ENCODE measurements at places on chromosomes 12 and 14.

DNA sequence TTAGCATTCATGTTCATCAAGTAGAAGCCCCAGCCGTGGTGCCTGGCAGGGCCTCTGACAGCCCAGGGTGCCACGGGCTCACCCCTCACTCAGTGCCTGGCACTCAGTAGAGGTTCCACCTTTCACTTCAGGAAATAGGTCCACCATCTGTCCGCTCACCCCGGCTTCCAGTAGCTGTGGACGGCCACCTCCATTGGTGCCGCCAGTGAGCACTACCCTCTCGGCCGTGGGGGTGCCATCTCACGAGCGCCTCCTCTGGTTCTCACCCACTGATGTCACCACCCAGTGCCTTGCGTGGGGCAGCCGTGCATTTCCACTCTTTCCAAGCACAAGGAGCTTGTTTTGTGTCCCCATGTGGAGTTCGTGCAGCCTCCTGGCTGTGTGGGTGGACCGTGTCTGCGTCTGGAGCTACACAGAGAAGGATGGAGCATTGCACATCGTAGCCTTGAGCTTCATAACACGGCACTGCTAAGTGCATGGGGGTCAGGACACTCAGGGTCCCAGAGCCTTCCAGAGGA is 41.0 kb upstream of the MMP17 start:
- no peak for DNase-seq

DNA sequence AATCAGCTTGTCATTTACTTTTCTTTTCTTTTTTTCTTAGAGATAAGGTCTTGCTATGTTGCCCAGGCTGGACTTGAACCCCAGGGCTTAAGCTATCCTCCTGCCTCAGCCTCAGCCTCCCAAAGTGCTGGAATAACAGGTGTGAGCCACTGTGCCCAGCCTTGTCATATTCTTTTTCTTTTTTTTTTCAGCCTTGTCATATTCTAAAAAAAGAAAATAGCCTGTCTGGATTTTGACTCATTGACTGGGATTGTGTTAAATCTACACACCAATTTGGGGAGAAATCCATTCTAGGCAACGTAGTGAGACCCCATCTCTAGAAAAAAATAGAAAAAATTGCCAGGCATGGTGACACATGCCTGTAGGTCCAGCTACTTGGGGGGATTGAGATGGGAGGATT is 24.1 kb downstream of the ATP5MC2 start:
- DNase-seq = no peak

GRCh38 chr14:72833174-72833573 is 60.7 kb downstream of the DPF3 start:
- no peak for DNase-seq

GRCh38 chr12:13918897-13919296 is 62.5 kb downstream of the GRIN2B start:
- no peak for DNase-seq

DNA sequence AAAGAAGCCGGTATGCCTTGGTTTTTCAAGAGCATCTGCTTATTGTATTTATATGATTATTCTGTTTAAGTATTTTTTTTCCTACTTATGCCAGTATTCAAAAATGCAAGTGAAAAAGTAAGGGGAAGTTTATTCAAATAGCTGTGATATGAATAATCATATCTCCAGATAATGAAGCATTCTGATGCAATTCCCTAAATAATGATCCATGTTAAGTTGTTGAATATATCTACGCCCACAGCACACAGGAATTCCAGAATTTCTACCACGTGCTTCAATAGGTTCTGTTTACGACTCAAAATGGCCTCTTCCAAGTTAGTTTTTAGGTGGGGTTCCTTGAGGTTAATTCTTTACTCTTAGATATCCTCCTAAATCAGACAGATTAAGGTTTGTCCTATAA is 208.3 kb downstream of the NAV3 start:
- no peak for DNase-seq

- DNase-seq = no peak
These were observed 436 bp downstream of the ASB2 start for GRCh38 chr14:93975791-93976476.

- DNase-seq = peak; percentile 87
These were observed 117.1 kb downstream of the SLC25A47 start for GRCh38 chr14:100440207-100440631.

DNA sequence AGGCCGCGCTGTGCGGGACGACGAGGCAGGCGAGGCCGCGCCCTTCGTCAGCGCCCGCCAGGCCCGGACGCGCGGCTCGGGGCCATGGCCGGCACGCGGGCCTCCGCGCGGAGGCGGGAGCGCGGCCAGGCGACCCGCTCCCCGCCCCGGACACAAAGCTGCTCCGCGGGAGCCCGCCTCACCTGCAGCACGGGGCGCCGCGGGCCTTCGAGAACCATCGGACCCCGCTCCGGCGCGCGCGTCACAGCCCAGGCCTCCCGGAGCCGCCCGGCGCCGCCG is 342 bp downstream of the DICER1 start:
- no peak for DNase-seq

DNA sequence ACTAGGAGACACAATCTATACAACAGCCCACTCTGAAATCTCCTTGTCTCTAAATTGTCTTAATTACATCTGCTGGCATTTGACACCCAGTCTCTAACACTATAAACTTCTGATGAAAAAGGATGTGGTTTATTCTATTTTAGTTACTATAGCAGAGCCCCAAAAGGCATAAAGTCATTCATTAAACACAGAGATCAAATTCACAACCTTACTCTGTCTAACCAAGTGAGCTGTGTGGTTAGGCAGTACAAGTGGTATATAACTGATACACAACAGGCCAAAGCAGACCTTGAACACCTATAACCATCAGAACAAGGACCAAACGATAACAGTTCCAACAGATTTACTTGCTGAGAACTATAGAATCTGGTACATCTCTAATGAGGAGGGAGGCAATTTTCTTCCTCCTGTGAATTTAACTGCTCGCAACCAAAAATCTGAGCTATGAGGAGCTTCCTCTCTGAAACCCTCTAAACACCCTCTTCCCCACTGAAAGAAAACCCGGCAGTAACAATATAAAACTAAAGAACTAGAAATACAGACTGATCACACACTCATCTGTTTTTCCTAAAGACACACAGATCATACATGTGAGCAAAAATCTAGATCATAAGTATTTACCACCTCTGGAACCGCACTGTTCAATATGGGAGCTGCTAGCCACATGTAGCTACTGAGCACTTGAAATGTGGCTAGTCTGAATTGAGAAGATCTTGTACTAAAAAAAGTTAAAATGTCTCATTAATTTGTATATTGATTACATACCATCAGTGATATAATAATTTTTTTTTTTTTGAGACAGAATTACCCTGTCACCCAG is 17.7 kb downstream of the SPPL3 start:
- DNase-seq = no peak

- peak; percentile 70 for DNase-seq
These were observed 193.7 kb upstream of the DIO3 start for GRCh38 chr14:101367421-101368261.

GRCh38 chr14:31070431-31070830 is 44.3 kb upstream of the STRN3 start:
- no peak for DNase-seq

- DNase-seq = no peak
These were observed 424.0 kb upstream of the GARIN6 start for GRCh38 chr12:99223579-99223978.

- no peak for DNase-seq
These were observed 65.9 kb upstream of the CCDC198 start for GRCh38 chr14:57559576-57559975.

GRCh38 chr14:68528040-68528687 is 264.7 kb downstream of the ZFP36L1 start:
- DNase-seq = no peak

DNA sequence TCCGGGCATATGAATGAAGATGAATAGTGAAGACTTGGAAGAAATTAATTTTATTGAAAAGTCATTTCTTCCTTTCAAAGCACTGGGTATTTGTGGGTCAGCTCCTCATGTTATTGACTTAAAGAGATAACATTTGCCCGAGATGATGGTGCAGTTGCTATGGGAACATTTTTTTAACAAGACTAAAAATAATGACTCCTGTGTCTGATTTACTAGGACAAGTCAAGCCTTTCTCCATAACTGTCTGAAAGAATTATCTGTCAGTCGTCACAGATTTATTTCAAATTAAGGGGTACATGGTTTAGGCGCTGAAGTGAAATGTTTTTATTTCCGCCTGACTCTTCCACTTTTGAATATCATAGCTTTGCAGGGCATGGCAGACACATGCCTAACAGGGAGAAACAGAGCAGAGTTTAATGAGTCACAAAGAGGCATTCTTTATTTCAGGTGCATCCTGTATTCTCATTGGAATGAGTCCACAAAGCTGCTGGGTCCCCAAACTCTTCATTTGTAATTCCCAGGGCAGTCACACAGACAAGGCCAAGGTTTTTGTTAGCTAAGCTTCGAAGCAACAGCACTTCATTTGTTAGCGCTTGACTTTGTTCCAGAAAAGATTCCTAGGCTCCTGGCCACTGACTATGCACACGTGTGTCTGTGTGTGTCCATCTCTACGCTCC is 4.3 kb upstream of the GPHB5 start:
- no peak for DNase-seq

- DNase-seq = no peak
These were observed 32.6 kb downstream of the CPSF2 start for GRCh38 chr14:92154283-92154942.

DNA sequence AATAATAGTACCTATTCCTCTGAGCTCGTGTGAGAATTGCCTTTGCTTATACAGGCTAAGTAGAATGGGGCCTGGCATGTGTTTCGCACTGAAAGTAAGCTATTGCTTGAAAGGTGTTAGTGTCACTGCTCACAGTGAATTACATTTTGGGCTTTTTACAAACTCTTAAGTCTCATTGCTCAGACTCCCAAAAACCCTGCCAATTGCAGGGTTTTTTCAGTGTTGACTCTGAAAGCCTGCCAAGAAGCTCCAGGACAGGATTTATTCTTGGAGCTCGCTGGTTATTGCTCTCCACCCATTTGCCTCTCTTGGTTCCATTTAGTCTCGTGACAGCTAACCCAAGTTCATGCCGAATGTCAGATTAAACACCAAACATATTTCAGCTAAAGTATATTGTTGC is 39.8 kb downstream of the NOPCHAP1 start:
- DNase-seq = no peak

DNA sequence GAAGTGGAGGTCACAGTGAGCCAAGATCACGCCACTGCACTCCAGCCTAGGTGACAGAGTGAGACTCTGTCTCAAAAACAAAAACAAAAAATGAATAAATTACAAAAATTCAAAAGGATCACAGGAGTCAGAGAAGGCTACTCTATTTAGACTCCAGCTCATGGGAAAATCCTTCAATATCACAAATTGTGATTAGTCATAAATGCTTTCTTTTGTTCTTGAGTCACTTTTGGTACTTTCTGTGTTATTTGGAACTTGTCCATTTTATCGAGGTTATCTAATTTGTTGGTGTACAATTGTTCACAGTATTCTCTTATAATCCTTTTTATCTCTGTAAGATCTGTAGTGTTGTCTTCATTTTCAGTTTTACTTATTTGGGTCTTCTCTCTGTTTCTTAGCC is 18.9 kb downstream of the ALDH2 start:
- no peak for DNase-seq

DNA sequence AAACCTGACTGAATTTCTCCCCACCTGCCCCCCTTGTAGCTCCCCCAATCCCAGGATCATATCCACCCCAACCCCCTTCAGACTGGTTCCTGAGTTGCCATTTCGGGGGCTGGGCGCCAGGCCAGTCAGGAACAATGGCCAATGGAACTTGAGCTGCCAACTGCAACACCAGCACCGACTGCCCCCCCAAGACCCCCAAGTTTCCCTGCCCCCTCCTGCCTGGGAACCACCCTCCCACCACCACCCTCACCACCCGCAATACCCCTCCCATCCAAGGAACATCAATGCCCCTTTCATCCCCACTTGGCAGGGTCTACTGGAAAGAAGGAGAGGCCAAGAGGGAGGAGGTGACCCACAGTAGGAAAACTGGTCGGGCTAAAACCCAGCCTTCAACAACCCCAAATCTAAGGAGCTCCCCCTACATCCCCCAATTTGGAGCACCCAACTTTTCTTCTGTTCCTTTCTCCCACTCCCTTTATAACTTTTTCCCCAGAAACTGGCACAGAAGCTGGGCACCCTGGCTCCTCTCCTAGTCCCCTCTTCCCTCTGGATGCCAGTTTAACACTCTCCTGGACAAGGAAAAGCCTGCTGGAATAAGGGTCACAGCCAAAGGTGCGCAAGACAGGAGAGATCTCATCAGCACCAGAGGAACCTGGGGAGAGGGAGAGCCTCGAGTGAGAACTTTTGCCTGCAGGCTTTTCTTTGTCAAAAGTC is 1.6 kb upstream of the NDRG2 start:
- DNase-seq = no peak

- DNase-seq = no peak
These were observed 63.3 kb upstream of the HSPB8 start for GRCh38 chr12:119115296-119115905.

- no peak for DNase-seq
These were observed 152.1 kb downstream of the ITPR2 start for GRCh38 chr12:26680727-26681455.

DNA sequence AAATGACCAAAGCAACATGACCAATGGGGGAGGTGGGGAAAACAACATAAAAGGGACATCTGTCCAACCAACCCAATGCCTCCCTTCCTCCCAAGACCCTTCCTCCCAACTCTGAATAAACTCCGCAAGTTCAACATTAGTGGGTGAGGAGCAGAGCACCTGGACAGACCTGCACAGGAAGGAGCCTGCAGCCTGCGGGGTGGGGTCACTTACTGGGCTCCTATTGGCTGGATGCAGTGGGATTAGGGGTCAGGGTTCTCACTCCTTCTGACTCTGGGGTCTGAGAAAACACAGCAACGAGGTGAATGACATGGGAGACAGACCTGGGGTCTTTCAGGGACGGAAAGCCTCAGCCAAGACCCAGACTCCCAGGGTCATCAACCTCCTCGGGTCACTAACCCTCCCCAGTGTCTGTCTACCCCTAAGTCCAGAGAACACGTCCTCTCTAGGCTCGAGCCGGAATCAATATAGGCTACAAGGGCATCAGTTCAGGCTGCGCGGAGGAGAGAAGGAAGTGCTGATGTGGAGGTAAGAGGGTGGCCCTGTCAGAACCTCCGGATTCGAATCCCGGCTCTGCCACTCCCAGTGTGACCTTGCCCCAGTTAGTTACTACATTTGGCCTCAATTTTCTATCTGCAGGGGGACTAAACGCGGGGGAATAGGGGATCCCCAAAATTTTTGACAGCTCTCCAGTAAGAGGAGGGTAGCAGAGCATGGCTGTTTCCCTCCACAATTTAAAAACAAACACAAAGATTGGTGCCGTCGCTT is 860 bp downstream of the NDRG2 start:
- DNase-seq = no peak

DNA sequence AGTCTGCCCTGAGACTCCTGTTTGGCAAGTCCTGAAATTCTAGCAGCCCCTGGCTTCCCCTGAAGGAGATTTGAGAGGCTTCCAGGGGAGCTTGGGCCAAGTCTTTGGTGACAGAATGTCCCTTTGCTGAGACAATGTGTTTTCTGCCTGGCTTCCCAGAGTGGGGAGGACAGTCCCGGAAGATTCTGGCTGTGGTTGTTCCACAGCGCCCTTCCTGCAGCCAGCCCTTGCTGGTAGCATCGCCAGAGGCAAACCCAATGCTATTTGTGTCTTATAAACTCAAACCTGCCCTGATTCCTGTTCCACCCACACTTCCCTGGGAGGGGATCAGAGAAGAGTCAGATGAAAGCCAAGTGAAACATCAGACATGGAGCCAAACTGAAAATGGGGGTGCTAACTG is 56.4 kb upstream of the OAS1 start:
- peak; percentile 32 for DNase-seq

Measured in vagina (tissue), 2 donors.